CD4-positive, CD25-positive, alpha-beta regulatory T cell (primary cell): ENCODE measurements at places on chromosomes 2 and 18.

DNA sequence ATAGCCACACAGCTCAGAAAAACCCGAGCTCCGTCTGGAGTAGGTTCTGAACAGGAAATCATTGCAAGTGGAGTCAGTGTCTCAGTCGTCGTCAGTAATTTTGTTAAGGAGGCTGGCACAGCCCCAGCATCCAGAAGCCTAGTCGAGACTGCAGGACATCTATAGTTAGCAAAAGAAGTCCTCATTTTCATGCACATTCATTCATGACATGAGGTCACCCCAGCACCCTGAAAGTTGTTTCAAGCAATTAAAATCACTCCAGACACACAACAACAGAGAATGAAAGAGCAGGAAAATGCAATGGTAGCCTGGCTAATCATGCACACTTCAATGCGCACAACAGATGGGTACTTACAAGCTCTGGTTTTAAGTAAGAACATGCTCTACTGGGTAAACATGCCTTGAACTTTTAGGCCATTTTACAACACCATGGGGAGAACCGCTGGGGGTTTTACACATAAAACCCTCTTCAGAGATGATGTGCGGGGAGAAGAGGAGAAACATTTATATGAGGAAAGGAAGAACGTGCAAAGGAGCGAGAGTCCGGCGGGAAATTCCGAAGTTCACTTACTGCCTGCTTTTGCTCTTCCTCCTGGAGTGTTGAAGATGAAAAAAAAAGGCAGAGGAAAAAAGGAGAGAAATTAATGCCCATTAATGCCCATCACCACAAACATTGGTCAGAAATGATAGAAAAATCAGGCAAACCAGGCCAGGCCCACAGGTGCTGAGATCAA is 77.4 kb upstream of the DNMT3A start:
- H3K36me3 ChIP-seq = peaks cover 4% of the 10 kb centered on the region
- H3K4me1 ChIP-seq = peaks cover 4% of the 10 kb centered on the region
- no peaks in the 10 kb centered on the region for H3K27me3 ChIP-seq
- H3K4me3 ChIP-seq = no peak overlapping the region
- DNase-seq = no peak
- H3K27ac ChIP-seq = no peak overlapping the region

GRCh38 chr2:156334496-156335478 is 2.3 kb upstream of the NR4A2 start:
- H3K4me3 ChIP-seq = peak overlapping the region; percentile 91
- peak; percentile 86 for DNase-seq
- H3K27ac ChIP-seq = peak overlapping the region; percentile 99

- no peak for DNase-seq
- H3K36me3 ChIP-seq = no peaks in the 10 kb centered on the region
- no peak overlapping the region for H3K27ac ChIP-seq
- no peak overlapping the region for H3K4me3 ChIP-seq
- peaks cover 20% of the 10 kb centered on the region for H3K4me1 ChIP-seq
These were observed 40.9 kb downstream of the STAT4 start for GRCh38 chr2:191109888-191110287.

GRCh38 chr18:11368020-11368419 is 218.7 kb upstream of the PIEZO2 start:
- no peak overlapping the region for H3K27ac ChIP-seq
- no peaks in the 10 kb centered on the region for H3K4me1 ChIP-seq
- no peak for DNase-seq
- no peaks in the 10 kb centered on the region for H3K36me3 ChIP-seq
- no peak overlapping the region for H3K4me3 ChIP-seq
- H3K27me3 ChIP-seq = no peaks in the 10 kb centered on the region

DNA sequence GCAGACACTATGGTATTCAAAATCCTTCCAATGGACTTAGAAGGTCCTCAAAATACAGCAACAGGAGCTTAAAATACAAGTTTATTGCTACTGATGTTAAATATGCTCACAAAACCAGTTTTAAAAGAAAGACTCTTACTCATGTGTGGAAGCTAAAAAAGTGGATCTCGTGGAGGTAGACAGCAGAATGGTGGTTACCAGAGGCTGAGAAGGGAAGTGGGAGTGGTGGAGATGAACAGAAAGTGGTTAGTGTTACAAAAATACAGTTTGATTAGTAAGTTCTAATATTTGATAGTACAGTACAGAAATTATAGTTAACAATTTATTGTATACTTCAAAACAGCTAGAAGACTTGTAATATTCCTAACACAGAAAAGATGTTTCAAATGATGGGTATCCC is 12.1 kb downstream of the ADAM17 start:
- peak overlapping the region; percentile 47 for H3K4me3 ChIP-seq
- no peak overlapping the region for H3K27ac ChIP-seq
- no peak for DNase-seq
- no peaks in the 10 kb centered on the region for H3K27me3 ChIP-seq

DNA sequence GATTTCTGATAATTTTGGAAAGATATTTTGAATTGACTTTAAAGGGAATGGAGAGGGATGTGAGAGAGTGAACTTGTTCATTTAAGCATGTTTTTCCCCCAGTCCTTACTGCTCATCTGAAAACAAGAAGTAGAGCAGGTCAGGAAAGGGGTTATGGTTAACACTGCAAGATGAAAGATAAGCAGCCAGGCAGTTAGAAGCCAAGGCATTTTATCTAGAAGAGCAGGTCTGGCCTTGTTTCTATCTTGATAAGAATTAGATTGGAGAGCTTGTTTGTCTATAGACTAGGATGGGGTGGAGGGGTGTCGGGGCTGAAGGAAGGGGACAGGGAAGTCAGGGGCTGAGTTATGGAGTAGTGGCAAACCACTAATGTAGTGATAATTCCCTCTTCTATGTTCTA is 171.6 kb downstream of the IKZF2 start:
- H3K4me1 ChIP-seq = peaks cover 7% of the 10 kb centered on the region
- DNase-seq = no peak
- H3K36me3 ChIP-seq = peaks cover 34% of the 10 kb centered on the region
- H3K27ac ChIP-seq = peak overlapping the region; percentile 38
- peak overlapping the region; percentile 28 for H3K4me3 ChIP-seq
- no peaks in the 10 kb centered on the region for H3K27me3 ChIP-seq

DNA sequence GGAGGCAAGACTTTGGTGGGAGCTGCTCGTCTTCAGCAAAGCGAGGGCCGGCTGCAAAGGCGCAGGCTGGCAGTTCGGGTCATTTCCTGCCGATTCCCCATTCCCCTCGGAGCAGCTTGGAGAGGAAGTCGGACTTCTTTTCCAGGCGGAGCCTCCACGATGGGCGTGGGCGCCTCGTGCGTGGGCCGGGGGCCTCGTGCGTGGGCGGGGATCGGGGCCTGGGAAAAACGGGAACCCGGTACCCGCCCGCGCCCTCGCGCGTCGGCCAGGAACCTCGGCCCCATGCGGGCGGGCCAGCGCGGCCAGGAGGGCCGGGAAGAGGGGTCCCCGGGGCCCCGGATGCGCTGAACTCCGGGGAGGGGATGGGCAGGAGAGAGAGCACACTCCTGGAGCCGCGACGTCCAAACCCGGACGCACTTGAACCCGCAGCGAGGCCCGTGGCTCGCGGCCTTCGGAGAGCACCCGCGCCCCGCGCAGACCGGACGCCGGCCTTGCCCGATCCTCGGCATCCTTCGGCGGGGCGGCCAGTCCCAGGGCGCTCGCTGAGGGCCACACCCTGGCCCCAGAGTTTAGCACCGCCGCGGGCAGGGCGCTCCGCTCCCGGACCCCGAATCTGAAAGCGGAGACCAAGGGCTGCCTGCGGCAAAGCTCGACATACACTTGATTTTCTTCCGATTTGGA is 368.4 kb downstream of the MTX2 start:
- H3K27ac ChIP-seq = no peak overlapping the region
- peaks cover 46% of the 10 kb centered on the region for H3K27me3 ChIP-seq
- no peak overlapping the region for H3K4me3 ChIP-seq

- no peak for DNase-seq
- no peaks in the 10 kb centered on the region for H3K27me3 ChIP-seq
- peak overlapping the region; percentile 34 for H3K27ac ChIP-seq
- H3K4me1 ChIP-seq = peaks cover 41% of the 10 kb centered on the region
These were observed 32.2 kb downstream of the ZAP70 start for GRCh38 chr2:97745474-97746174.

DNA sequence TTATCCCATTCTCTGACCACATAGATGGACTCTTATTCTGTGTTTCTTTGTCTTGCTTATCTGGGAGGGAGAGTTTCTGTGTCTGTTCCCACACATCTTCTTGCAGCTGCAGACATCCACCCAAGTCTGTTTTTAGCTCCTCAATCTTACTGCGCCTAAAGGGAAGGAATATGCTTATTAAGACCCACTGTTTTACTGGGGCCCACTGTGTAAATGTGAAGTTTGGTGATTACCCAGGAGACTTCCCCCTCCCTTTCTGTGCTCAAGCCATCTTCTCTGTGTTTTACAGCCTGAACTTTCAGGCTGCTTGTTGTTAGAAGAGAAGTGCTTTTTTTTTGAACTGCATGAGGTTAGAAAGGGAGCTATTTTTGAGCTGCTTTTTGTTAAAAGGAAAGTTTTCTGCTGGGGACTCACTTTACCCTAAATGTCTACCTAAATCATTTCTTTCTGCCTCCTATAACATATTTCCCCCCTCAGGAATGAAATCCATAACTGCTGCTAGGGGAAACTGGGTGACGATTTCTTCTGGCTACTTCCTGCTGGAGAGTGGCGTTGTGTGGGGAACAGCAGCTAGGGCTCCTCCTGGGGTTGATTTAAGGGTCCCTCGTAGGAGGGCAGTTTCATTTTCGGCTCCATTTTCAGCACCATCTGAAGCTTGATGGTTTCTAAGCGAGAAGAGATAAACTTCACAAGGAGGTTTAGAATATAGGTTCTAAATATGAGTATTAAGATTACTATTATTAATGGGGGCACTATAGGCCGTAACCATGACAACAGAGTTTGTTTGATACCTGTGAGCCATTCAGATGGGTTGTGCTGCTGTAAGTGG is 39.5 kb upstream of the GMCL1 start:
- H3K27ac ChIP-seq = no peak overlapping the region
- H3K4me3 ChIP-seq = no peak overlapping the region
- no peaks in the 10 kb centered on the region for H3K27me3 ChIP-seq
- no peak for DNase-seq

GRCh38 chr18:56575819-56576663 is 62.4 kb downstream of the TXNL1 start:
- no peaks in the 10 kb centered on the region for H3K36me3 ChIP-seq
- H3K27me3 ChIP-seq = peaks cover 3% of the 10 kb centered on the region
- no peaks in the 10 kb centered on the region for H3K4me1 ChIP-seq
- H3K27ac ChIP-seq = no peak overlapping the region

DNA sequence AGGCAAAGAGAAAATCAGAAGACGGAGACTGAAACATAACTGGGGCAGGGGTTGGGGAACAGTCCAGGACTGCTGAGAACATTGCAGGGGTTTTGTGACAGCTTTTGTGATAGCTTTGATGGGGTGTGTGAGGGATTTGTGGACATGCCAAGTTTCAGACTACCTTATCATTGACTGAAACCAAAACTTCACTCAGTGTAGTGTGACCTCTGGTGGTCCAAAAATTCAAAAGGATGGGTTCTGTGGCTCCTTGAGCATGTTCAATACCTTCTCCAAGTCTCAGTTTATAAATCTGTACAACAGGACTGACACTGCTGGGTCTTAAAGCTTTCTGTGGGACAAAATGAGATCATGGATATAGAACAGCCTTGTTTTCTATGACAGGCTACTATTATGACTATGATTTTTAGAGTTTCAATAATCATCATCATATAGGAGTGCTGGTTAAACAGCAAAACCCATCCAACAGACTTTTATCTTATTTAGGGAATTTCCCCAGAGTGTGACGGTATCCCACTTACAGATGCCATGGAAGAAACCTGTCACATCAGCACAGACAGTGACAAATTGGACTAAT is 259.2 kb upstream of the SLC14A2 start:
- no peaks in the 10 kb centered on the region for H3K4me1 ChIP-seq
- H3K27ac ChIP-seq = no peak overlapping the region
- H3K27me3 ChIP-seq = no peaks in the 10 kb centered on the region
- DNase-seq = no peak
- no peak overlapping the region for H3K4me3 ChIP-seq

DNA sequence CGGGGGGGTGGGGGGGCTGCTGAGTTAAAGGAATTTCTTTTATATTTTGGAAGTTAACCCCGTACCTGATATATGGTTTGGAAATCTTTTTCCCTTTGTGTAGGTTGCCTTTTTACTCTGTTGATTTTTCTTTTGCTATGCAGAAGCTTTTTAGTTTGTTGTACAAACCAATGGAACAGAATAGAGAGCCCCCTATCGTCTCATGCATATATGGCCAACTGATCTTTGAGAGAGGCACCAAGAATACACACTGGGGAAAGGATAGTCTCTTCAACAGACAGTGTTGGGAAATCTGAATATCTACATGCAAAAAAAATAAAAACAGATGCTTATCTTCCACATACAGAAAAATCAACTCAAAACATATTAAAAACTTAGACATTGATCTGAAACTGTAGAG is 647.8 kb upstream of the KLHL29 start:
- no peaks in the 10 kb centered on the region for H3K4me1 ChIP-seq
- no peaks in the 10 kb centered on the region for H3K36me3 ChIP-seq
- H3K27ac ChIP-seq = no peak overlapping the region

GRCh38 chr18:72742002-72742401 is 125.8 kb downstream of the NETO1 start:
- no peaks in the 10 kb centered on the region for H3K36me3 ChIP-seq
- no peaks in the 10 kb centered on the region for H3K27me3 ChIP-seq
- no peak overlapping the region for H3K4me3 ChIP-seq
- DNase-seq = no peak
- H3K27ac ChIP-seq = no peak overlapping the region

- no peaks in the 10 kb centered on the region for H3K27me3 ChIP-seq
- no peaks in the 10 kb centered on the region for H3K4me1 ChIP-seq
- DNase-seq = no peak
- H3K27ac ChIP-seq = no peak overlapping the region
These were observed 503.6 kb upstream of the MYT1L start for GRCh38 chr2:2834516-2835254.

- H3K4me1 ChIP-seq = peaks cover 44% of the 10 kb centered on the region
- no peak for DNase-seq
- H3K36me3 ChIP-seq = no peaks in the 10 kb centered on the region
- H3K27me3 ChIP-seq = no peaks in the 10 kb centered on the region
- H3K4me3 ChIP-seq = peak overlapping the region; percentile 89
These were observed 797 bp downstream of the EIPR1 start for GRCh38 chr2:3376821-3377220.

DNA sequence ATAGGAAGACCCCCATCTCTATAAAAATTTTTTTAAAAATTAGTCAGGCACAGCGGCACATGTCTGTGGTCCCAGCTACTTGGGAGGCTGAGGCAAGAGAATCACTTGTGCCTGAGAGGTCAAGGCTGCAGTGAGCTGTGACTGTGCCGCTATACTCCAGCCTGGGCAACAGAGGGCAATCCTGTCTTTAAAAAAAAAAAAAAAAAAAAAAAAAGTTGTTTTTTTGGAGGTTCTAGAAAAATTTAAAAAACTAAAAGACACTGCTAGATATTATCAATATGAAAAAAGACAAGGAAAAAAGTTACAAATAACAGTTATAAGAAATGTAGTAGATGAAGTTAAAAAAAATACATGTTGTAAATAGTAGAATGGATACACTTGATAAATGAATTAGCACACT is 56.1 kb upstream of the C2orf15 start:
- no peaks in the 10 kb centered on the region for H3K36me3 ChIP-seq
- peaks cover 13% of the 10 kb centered on the region for H3K4me1 ChIP-seq
- H3K4me3 ChIP-seq = no peak overlapping the region
- peak; percentile 34 for DNase-seq
- peaks cover 13% of the 10 kb centered on the region for H3K27me3 ChIP-seq

- H3K4me3 ChIP-seq = no peak overlapping the region
- H3K4me1 ChIP-seq = no peaks in the 10 kb centered on the region
- no peaks in the 10 kb centered on the region for H3K36me3 ChIP-seq
- no peak for DNase-seq
- no peaks in the 10 kb centered on the region for H3K27me3 ChIP-seq
- no peak overlapping the region for H3K27ac ChIP-seq
These were observed 454.1 kb downstream of the MEIS1 start for GRCh38 chr2:66888791-66889631.
